Activated CD4-positive, alpha-beta memory T cell treated with anti-CD3 and anti-CD28 coated beads for 36 hours (primary cell): ENCODE measurements at places on chromosomes 4 and X. TPM values are rescaled to one million over a fixed set of nuclear protein-coding genes. Genes with fewer than 3 reads are reported as not detected.

- DNase-seq, result no peak
- no peak overlapping the region for H3K27ac ChIP-seq
- no peaks in the 10 kb centered on the region for H3K36me3 ChIP-seq
- H3K4me3 ChIP-seq, result no peak overlapping the region
- no peaks in the 10 kb centered on the region for H3K27me3 ChIP-seq
Measured at GRCh38 chr4:23973308-23973855, 83.5 kb upstream of the PPARGC1A start.

DNA sequence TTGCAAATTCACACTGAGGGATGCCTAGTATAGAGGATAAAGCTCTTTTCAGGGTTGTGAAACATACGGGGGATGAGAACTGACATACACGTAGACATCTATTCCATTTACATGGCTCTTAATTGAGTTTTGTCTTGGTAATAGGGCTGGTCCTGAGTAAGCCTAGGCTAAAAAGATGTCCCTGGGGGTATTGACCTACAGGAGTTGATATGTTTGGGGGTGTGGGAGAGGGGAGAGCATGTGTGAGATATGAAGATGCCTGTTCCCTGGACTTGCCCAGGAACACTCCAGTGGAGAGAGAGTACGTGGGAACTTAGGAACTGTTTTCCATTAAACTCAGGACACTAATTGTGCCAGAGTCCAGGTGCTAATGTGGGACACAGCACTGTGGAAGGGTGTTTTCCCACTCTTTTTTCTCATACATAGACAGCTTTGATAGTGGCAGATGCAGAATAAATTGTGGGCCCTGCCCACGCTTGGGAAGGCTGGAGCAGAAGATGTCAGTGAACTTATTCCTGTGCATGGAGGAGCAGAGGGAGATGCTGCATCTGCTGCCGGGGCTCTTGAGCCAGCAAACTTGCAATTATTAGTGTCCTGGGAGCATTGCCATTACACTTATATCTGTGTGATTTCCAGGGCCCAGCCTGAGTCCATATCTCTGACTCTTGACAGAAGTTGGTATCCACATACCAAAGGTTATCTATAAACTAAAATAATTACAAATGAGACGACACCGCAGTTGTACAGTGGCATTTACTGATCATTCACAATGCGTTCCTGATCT, 20.7 kb downstream of the SYNPO2 start:
- H3K36me3 ChIP-seq, result no peaks in the 10 kb centered on the region
- no peaks in the 10 kb centered on the region for H3K4me1 ChIP-seq
- peaks cover 12% of the 10 kb centered on the region for H3K27me3 ChIP-seq
- no peak overlapping the region for H3K27ac ChIP-seq
- no peak overlapping the region for H3K4me3 ChIP-seq
- DNase-seq, result no peak

- H3K27ac ChIP-seq, result no peak overlapping the region
- H3K4me1 ChIP-seq, result no peaks in the 10 kb centered on the region
- H3K27me3 ChIP-seq, result no peaks in the 10 kb centered on the region
- no peak for DNase-seq
Measured at GRCh38 chrX:155666741-155667140, 54.0 kb upstream of the TMLHE start.

DNA sequence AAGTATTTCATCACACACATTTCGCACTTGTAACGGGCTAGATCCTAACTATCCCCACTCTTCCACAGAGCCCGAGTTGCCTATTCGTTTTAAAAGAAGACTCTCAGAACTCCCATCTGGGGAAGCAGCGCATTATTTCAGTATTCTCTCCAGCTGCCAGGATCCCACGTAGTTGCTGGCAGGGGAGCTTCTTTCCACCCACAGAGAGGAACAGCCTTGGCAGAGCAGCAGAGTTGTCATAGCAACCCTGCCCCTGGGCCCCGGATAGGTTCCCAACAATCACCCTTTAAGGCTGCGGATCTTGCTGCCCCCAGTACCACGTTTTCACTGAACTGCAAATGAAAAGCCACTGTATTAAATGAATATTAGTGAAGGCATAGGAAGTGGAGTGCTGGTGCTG, 106.7 kb downstream of the GPM6A start:
- H3K4me1 ChIP-seq, result no peaks in the 10 kb centered on the region
- no peak overlapping the region for H3K27ac ChIP-seq
- no peak for DNase-seq
- H3K36me3 ChIP-seq, result no peaks in the 10 kb centered on the region
- H3K4me3 ChIP-seq, result no peak overlapping the region
- no peaks in the 10 kb centered on the region for H3K27me3 ChIP-seq

AMOT gene
- 1.4 TPM for total RNA-seq

TCEAL7 gene
- total RNA-seq, result not detected
